ENCODE measurements at places on chromosomes 2 and 18.

GRCh38 chr2:235841863-235842262, 326.3 kb downstream of the GBX2 start:
- DNase-seq: no peak

GRCh38 chr2:40113272-40113968, 334.4 kb upstream of the THUMPD2 start:
- DNase-seq: no peak

DNA sequence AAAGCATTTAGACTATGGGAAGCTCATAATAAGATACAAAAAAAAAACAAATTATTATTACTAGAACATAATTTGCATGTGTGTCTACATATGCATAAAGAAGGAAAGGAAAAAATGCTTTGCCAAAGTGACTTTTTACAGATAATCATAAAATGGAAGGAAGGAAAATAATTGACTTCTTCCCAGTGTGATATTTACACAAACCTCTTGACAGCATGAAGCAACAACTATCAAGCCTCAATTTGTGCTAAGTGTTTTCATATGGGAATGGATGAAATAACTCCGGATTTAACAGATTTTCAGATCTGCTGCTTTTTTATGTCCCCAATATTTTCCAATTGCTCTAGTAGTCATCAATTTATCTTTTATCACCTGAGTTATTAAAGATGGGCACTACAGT, 275.9 kb upstream of the REG3G start:
- DNase-seq: no peak

- no peak for DNase-seq
Observed at GRCh38 chr2:118349365-118349764, 261.1 kb downstream of the INSIG2 start.

GRCh38 chr2:122328816-122329215, 573.4 kb downstream of the TSN start:
- no peak for DNase-seq

GRCh38 chr18:4399929-4400328, 55.2 kb downstream of the DLGAP1 start:
- DNase-seq: peak; percentile 80

DNA sequence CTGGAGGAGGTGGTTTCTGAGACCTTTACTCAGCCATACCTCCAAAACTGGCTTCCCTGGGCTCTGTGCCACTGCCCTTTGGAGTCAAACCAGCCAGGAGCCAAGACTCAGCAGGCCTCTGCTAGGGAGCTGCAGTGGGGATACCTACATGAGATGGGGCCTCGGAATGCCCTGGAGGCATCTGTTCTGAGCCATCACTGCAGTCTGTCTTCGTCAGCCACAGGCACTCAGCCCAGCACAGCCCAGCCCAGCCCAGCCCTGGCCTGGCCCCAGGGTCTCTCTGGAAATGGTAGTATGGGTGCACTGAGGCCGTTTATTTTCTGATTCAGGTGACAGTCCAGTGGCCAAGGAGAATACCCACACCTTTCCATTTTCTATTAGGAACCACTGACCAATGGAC, 209.8 kb downstream of the CELF4 start:
- DNase-seq: no peak

- DNase-seq: no peak
Observed at GRCh38 chr2:7133521-7133920, 216.3 kb downstream of the RNF144A start.

DNA sequence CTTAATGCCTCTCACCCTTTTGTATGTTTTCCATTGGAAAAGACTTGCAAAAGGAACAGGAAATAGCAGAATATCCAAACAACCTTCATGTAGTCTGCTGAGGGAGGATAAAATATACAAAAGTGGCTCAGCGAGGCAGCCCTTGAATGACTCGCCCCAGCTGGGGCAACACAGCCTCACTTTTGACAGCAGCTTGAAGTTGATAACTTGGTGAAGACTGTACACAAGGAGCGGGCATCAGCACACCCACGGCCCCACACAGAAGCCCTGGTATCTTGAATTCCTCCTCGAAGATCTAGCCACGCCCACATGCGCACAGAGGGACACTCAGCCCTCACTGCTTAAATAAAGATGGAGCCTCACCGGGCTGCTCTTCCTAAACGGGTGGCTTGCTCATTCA, 161.0 kb downstream of the IRS1 start:
- no peak for DNase-seq

GRCh38 chr2:239194731-239195317, 206.0 kb downstream of the HDAC4 start:
- no peak for DNase-seq

GRCh38 chr2:174553811-174554493, 43.7 kb downstream of the WIPF1 start:
- DNase-seq: no peak

- DNase-seq: no peak
Observed at GRCh38 chr2:57711991-57712390, 334.6 kb upstream of the VRK2 start.

GRCh38 chr2:180980943-180981911, 822 bp downstream of the UBE2E3 start:
- no peak for DNase-seq

- no peak for DNase-seq
Observed at GRCh38 chr2:197208024-197208423, 102.6 kb downstream of the ANKRD44 start.

GRCh38 chr2:23658466-23658942, 268.4 kb downstream of the ATAD2B start:
- DNase-seq: no peak

- no peak for DNase-seq
Observed at GRCh38 chr2:219296142-219296541, 13.1 kb downstream of the PTPRN start.

- DNase-seq: no peak
Observed at GRCh38 chr18:48072428-48073204, 142.2 kb upstream of the SMAD2 start.

GRCh38 chr2:56483081-56483480, 299.3 kb downstream of the CCDC85A start:
- DNase-seq: no peak

DNA sequence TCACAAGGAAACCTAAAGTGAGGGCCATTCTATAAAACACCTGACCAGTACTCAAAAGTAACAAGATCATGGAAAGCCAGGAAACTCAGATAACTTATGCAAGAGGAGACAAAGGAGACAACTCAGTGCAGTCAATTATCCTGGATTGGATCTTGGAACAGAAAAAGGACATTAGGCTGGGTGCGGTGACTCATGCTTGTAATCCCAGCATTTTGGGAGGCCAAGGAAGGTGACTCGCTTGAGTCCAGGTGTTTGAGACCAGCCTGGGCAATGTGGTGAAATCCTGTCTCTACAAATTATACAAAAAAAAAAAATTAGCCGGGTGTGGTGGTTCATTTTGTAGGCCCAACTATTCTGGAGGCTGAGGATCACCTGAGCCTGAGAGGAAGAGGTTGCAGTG, 424.5 kb upstream of the SPRED2 start:
- no peak for DNase-seq

GRCh38 chr2:165078913-165079312, 123.6 kb upstream of the SLC38A11 start:
- no peak for DNase-seq

Measured in NCI-H2171 (cell line).